ENCODE measurements at places on chromosomes 4 and X.

DNA sequence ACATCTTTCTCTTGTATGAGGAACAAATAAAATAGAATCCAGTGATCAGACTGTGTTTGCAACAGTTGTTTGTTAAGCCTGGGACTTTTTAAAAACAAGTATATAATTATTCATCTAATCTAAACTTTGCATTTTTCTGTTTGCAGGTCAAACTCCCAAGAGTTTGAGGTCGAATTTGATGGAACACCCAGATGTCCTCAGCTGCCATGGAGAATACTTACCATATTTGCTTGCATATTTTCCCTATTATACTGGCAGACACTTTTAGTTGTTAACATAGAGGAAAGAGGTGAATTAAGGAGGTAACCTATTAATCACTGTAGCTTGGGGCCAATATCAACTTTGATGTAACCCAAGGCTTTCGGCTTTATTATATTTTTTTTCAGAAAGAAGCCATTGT lies 401.5 kb upstream of the DIPK2B start:
- no peak for DNase-seq

- DNase-seq, result no peak
Observed at GRCh38 chr4:683982-684622, 4.8 kb downstream of the SLC49A3 start.

DNA sequence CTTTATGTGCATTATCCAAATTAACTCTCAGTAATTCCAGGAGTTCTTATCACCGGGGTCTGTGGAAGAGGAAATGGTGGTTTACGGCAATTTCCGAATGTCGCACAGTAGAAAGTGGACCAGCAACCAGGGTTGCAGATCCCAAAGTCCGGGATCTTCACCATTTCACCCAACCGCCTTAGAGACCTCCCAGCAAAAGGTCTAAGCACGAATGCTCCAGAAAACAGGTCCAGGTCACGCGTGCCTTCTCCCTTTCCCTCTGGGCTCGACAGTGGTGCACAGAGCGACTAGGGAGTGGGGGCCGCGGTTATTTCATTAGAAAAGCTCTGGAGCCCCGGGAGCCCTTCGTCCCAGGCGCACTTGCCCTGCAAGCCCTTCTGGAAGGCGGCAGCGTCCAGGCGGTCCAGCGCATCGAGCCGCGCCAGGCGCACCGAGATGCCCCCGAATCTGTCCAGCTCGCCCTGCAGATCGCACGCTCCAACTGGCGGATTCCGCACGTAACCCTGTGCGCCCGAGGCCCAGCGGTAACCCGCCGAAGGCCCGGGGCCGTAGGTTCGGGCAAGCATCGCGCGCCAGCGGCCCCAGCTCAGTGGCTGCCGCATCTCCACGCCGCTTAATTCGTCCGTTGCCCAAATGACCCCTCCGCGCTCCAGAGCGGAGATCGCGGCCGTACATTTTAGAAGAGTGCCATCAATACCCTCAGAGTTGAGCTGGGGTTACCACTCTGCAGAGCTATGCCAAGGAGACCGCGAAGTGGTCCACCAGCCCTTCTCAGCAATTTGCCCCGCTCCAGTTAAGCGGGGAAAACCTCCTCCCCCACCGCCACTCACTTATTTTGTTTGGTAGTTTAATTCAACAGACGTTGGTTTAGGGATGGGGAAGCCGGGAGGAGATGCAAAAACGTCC lies at the start of gene NUDT6:
Gene NUDT6 (minus strand): TSS at position 627 of the 906 bp plus-strand sequence. CDS start 25 bp downstream, at position 602.
- DNase-seq, result no peak

GRCh38 chrX:123906557-123907316 lies 46.9 kb downstream of the XIAP start:
- no peak for DNase-seq

DNA sequence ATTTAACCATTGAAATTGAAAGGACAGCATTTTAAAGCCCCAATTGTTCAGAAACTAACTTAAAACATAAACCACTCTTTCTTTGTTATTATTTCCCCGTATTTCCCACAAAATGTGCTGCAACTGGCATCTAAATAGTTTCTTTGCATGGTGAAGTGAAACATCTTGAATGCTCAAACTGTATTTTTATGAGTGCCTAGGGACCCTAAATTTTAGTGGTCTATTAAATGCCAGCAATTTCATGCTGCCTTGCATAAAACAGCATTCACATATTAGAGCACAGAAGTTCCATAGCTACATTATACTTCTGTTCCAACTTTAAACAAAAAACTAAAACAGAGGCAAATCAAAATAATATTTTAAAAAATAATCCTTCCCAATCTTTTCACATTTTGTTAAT lies 5.4 kb downstream of the RAB28 start:
- no peak for DNase-seq

DNA sequence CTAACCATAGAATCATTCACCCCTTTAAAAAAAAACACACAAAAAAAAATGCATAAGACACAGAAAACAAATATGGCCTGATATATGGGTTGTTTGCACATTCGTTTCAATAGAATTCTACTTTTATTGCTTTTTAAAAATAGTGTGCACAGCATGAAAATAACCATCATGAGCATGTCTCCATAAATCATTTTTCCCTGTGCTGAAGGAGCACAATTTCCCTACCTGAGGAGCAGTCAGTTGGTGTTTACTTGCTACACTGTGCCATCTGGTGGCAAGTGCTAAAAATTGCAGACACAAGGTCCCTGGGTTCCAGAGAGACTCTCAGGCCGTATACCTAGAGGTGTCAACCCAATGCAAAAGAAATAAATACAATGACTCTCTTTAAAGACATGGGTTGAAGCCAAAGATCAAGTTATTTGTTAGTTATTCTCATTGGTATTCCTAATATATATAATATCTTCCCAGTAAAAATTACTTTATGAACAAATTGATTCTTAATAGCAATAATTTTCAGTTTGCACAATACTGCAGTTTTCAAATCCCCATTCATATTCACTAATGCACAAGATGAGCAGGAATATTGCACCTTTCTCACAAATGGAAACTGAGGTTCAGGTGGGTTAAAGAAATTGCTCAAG lies 551.4 kb downstream of the IQCM start:
- DNase-seq, result no peak

GRCh38 chrX:154486396-154487207 lies at the start of gene UBL4A:
TSS of gene UBL4A (minus strand) at chrX:154486615. CDS start at chrX:154486584, 31 bp downstream.
- DNase-seq, result peak; percentile 27

DNA sequence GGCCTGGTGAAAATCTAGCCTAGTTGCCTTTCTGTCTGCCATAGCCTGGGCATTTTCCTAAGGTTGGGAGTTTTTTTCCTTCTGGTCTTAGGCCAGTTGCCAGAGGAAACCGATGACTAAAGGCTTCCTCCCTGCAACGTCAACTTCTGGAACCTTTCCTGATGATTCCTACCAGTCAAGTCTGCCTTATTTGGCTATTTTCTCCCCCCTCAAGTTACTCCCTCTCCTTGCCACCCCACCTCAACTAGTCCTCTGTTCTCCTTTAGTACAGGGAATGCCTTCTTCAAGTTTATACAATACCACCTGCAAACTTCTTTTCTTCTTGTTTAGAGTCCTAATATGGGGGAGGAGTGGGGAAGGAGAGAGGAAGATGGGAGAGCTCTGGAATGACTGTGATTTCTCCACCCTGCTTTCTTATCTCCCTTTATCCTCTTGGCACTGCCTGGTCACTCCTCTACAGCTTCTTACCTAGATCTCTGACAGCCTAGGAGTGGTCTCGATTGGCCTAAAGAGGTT lies 10.6 kb downstream of the MSN start:
- DNase-seq, result no peak

DNA sequence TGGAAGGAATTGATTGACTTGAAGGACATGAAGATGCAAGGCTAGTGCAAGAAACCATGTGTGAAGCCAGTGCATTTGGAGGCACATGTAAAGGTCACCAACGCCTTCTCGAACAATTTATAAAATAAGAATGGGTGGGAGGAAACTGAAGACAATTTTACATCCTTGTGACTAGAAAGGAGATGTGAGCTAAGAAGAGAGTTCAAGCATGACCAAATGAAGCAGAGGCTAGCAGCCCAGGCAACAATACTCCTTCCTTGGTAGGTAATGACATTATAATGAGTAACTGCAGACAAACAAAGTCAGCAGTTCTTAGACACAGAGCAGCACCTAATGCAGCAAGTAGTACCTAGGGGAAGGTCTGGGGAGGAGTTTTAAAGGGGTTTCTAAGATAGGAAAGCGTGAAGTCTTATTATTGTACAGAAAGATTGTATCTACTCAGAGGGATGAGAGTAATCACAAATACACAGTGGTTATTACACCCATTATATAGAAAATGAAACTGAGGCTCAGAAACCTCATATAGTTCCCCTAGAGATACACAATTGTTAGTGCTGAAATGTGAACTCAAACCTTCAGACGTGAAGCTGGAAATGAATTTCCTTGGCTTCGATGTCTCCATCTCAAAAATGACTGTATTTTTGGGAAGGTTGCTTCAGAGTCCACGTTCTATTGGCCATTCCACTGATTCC lies 56.1 kb downstream of the ATXN3L start:
- no peak for DNase-seq

- DNase-seq, result no peak
Observed at GRCh38 chrX:2468261-2469195, 32.2 kb downstream of the DHRSX start.

GRCh38 chrX:80511969-80512760 lies 91.9 kb downstream of the TENT5D start:
- no peak for DNase-seq

GRCh38 chrX:13803116-13803515 lies 13.8 kb downstream of the GPM6B start:
- no peak for DNase-seq

GRCh38 chr4:184983672-184984356 lies 34.5 kb upstream of the HELT start:
- DNase-seq, result peak; percentile 52

GRCh38 chr4:187491286-187491685 lies 504.3 kb upstream of the ZFP42 start:
- DNase-seq, result no peak

DNA sequence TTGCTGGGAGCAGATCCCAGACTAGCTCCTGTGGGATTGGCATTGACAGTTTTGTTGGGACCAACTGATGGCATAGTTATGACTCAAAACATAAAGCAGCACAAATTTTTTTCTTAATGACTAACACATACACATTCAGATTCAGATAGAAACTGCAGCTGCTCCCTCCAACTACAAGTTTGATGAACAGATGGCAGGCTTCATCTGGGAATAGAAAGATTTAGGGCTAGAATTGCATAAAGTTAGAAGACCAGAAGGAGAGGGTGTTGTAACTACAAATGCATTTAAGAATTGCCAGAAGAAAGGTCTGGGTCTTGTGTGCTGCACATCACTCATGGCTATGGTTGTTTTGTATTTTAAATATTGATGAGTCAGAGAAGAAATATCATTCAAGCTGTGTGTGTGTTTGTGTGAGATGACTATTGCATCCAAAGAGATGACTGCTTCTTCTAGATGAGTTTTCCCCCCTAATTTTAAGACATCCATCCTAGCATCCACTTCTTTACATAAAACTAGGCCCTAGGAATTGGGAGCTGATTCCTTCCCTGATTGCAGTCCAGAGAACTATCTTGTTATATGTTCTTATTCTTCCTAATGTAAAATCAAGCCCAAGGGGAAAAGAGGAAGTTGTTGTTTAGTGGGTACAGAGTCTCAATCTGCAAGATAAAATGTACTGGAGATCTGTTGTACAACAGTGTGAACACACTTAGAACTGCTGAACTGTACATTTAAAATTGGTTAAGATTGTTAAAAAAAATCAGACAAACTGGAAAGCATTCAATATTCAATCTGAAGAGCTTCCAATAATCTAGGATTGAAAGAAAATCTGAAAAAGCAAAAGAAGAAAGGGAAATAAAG lies 175.1 kb downstream of the PARM1 start:
- no peak for DNase-seq

GRCh38 chr4:112075129-112075753 lies 70.0 kb upstream of the FAM241A start:
- DNase-seq, result no peak

DNA sequence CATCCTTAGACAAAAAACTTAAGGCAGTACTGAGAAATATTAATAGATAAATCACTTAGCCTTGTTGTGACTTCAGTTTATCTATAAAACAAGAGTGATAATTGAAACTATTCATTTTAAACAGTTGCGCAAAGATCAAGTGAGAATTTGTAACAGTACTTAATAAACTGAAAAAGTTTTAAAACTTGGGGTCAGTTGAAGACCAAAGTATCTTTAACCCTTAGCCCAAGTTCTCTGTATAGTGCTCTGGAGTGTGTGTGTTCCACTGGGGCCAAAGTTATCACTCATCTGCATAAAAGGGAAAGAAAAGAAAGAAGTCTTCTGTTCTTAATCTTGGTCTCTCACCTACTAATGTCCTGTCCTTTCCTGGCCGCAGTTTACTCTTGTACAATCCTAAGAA lies 11.3 kb downstream of the SMIM14 start:
- no peak for DNase-seq

- DNase-seq, result no peak
Observed at GRCh38 chr4:162010362-162010761, 153.4 kb downstream of the FSTL5 start.

DNA sequence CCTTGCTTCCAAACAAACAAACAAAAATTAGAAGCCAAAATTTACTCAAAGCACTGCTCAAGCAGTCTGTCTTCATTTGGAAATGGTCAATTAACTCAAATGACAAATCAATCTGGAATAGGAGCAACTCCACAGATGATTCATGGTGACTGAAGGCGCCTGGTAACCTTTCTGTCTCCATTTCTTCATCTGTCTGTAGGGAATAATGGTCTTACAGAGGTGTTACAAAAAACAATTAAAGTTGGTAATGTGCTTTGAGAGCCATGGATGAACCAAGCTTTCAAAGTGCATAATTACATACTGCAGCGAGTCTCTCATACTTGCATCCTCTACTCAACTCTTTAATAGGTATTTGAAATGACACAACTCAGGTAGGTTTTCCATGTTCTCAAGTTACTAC lies 38.3 kb upstream of the STAG2 start:
- DNase-seq, result no peak

DNA sequence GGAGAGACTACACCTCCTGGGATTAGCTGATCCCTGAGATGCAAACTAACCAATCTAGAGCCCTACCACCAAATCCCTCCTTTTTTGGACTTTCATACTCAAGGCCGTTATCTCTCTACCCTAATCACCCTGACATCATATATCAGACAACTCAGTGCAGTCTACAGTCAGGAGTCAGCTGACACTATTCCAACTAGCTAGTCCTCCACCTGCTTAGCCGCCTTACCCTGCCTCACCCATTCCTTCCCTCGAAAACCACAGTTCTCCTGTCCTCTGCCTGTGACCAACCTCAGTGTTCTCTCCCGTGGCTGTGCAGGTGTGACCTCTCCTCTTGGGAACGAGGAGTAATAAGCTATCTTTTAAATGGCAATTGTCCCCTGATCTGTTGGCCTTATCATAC lies 1.8 kb upstream of the PPEF2 start:
- no peak for DNase-seq

GRCh38 chr4:144181391-144181790 lies 40.9 kb upstream of the GYPA start:
- DNase-seq, result no peak

All from stimulated activated CD4-positive, alpha-beta T cell treated with anti-CD3 and anti-CD28 coated beads, Interleukin-1b, Interleukin-23, amount 100 ng/mL, for 1 hour (primary cell).